ENCODE measurements at places on chromosomes 11 and 22.

DNA sequence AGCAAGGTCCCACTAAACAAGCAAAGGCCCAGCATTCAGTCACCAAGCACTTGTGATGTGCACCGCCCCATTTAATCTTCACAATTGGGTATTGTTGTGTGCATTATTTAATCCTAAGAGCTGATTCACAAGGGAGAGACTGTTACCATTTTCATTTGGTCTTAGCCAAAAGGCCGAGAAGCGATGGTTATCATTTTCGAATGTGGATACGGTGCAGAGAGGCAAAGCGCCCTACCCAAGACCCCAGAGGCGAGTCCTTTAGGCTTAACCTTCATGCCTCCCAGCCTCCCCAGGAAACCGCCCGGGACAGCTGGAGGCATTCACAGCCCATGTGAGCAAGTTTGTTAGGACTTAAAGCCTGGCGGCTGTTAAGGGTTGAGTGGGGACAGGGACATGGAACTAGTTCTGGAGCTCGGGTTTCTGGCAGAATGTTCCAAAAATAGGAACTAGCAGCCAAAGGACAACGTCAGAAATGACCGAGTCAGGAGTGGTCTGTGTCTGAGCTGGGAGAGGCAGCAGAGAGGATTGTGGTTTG is 13.0 kb upstream of the UPK3A start:
- DNase-seq, result no peak

- no peak for DNase-seq
Observed at GRCh38 chr22:27603800-27604144, 197.8 kb downstream of the MN1 start.

GRCh38 chr11:38952698-38953097 is 2354.7 kb upstream of the RAG2 start:
- DNase-seq, result no peak

- no peak for DNase-seq
Observed at GRCh38 chr11:105202844-105203548, 63.4 kb upstream of the CARD18 start.

DNA sequence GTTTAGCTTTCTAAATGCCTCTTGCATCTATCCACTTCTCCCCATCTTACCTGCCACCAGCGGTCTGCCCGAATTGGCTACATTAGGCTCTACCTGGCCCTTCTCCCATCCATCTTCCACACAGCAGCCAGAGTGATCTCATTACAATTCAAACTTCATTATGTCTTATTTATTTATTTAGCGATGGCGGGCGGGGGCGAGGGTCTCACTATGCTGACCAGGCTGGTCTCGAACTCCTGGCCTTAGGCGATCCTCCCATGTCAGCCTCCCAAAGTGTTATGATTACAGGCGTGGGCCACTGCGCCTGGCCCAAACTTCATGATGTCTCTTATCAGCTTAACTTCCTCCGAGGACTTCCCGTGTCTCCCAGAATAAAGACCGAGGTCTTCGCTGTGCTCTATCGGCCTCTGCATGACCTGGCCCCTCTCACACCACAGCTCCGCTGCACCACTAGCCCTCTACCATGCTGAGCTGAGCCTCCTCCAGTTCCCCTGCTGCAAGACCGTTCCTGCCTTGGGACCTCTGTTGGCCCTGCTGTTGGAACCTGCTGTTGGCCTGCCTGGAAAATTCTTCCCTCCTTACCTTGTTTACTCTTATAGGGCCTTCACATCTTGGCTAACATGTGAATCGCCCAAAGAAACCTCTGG is 870 bp upstream of the CTTN start:
- DNase-seq, result no peak
